CD4-positive, alpha-beta memory T cell (primary cell): ENCODE measurements at places on chromosomes 3 and 15. TPM values are rescaled to one million over a fixed set of nuclear protein-coding genes. Genes with fewer than 3 reads are reported as not detected.

DNA sequence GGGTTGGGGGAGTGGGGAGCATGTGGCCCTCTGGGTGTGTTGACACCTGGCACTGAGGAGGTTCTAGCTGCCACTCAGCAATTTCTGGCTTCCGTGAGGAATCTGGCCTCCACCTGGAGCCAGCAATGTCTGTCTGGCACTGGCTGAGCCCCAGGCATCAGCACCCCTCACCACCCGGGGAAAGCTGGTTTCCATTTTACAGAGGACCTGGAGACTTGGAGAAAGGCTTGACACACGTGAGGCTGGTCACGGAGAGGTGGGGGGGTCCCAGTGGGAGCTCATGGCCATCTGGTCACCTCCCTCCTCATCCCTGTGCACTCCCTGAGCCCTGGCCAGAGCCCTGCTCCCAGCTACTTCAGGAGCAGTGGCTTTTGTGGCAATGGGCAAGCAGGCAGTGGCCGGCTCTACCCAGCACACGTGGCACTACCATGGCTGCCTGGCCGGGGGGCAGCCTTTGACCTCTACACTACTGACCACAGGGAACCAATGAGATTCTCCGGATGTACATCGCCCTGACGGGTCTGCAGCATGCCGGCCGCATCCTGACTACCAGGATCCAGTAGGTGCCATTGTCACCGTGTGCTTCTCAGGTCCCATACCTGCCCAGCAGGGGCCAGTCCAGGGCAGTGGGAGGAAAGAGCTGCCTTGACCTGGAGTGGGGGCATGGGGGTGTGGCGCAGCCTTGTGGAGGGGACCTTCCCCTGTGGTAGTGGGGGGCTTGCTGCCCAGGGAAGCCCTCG is 28.5 kb downstream of the ACAD9 start:
- DNase-seq: no peak

GRCh38 chr3:168534761-168535160 is 439.0 kb upstream of the GOLIM4 start:
- no peak for DNase-seq

The PRR20G gene
- not detected for total RNA-seq

The TMEM207 gene
- not detected for total RNA-seq

The DAZL gene
- not detected for total RNA-seq

- no peak for DNase-seq
Observed at GRCh38 chr3:150346981-150347863, 60.9 kb upstream of the TSC22D2 start.

DNA sequence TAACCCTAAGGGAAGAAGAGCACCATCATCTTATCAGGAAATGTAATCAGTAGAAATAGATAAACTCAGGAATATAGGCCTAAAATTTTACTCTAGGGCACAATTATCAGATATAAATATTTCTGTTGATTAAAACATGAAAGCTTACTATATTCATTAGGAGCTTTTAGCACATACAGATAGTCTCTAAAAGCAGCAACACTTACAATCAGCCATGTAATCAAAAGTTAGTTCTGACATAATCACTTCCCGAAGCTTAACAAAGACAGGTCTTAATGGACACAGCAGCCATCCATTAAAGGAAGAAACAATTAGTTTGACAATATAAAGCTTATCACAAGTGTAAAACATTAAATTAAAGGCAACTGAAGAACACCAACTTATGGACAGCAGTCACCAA is 30.6 kb downstream of the DCLK3 start:
- DNase-seq: no peak

DNA sequence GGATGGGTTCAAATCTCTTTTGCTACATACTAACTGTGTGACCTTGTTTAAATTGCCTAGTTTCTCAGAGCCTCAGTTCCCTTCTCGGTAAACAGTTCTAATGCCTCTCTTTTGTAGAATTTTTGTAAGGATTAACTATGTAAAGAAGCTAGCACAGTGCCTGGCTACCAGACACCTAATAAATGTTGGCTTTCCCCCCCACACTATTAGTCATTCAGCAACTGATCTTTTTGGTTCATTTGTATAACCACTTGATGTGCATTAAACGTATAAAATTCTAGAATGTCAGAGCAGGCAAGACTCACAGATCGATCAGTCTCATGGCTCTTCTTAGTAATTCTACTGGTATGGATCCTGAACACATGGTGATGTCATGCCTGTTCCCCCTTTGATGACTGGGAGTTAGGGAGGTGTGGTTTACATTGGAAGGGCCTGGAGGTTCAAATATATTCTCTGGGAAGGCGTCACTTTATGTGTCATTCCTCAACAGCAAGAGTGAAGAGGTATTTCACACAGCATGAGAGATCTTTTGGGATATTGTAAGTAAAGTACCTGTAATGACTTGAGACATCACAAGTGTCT is 6.5 kb downstream of the TAGLN3 start:
- DNase-seq: no peak

The CSPG5 gene
- 0.20 TPM for total RNA-seq

The TERC gene
- 15.7 TPM for total RNA-seq

DNA sequence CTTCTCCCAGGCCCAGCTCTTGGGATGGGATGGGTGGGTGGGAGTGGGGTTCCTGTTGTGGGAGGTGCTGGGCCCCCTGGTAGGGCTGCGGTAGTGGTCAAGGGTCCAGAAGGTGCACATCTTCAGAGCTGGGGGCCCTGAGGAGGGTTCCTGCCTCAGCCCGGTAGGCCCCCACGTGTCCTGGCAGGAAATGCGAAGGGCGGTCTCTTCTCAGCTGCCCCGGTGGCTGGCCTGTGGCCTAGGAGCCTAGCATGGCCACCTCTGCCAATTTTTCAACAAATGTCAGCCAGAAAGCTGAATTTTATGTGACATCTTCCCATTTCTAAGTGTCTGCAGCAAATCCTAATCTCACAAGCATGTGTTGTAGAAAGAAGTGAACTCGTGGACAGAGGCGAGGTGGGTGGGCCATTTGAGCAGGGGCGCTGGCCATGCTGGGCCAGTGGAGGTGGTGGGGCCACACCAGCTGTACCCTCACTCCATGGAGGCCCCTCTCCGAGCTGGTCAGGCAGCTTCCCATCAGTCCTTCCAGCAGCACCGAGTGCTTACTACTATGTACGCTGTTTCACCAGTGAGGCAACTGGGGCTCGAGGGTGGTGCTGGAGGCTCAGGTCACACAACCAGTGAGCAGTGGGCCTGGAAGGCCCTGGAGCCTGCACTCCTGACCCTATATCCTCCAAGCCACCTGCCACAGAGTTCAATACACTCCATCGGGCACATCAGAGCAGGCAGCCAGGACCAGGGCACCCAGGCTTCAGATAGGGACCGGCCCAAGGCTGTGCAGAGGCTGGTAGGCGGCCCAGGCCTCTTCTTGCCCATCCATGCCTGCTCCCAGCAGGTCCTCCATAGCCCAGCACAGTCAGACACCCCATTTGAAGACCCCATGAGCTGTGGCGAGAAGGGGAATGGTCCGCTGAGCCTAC is 23.2 kb downstream of the FBLN2 start:
- no peak for DNase-seq

GRCh38 chr3:183854318-183855035 is 29.1 kb upstream of the MAP6D1 start:
- no peak for DNase-seq

DNA sequence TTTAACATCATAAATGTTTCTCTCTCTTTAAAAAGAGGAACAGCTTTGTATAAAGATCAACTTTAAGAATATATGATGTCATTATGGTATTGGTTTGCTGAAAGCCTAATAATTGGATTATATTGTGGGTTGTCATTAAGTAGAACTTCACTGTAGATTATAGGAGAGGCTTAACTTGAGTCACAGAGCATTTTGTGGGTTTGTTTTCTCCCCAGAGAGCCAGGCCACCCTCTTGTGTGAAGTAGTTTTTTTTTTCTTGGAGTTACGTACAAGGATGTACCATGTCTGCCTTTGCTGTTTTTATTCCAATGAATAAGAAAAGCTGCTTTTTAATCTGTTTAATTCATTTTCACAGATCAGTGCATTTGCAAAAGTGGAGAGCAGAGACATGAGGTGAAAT is 354.8 kb upstream of the TBL1XR1 start:
- no peak for DNase-seq

DNA sequence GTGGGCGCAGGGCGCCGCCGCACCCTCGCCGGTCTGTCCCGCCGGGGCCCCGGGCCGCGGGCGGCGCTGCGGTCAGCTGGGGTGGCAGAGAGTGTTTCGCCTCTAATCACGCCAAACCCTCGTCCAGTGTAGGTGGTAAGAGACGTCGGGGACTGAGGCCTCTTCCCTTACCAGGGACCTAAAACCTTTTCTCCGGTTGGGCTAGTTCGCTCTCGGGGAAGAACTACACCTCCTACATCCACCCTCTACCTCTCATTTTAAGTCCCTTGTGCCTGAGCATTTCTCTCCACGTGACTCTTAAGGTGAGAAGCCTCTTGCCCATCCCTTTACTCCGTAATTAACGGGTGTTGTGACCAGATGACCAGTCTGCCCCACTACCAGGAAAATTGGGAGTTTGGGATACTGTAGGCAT is 520 bp downstream of the TMEM42 start:
- DNase-seq: no peak

- DNase-seq: no peak
Observed at GRCh38 chr15:69853544-69853951, 244.2 kb downstream of the TLE3 start.

DNA sequence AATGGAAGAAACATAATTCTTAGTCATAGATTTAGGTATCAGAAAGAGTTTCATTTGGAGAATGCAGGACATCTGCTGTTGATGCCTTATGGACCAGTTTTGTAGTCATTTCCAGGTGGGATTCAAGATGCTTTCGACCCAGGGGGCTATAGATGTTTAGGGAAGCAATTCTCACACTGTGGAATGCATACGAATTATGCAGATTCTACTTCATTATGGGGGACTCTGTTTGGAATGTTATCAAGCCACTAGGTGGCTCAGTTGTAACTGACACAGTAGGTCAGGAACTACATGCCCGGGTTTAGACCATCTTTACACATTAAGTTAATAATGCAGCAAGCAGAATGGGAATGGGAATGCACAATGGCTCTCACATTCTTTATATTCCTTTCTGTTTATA is 1359.8 kb downstream of the ZPLD1 start:
- no peak for DNase-seq
